Stimulated activated CD4-positive, alpha-beta T cell treated with anti-CD3 and anti-CD28 coated beads, Interleukin-15, amount 100 ng/mL, for 1 hour (primary cell): ENCODE measurements at places on chromosomes 5 and 9.

- no peak for DNase-seq
Observed at GRCh38 chr9:116605904-116606341, 81.2 kb upstream of the TRIM32 start.

DNA sequence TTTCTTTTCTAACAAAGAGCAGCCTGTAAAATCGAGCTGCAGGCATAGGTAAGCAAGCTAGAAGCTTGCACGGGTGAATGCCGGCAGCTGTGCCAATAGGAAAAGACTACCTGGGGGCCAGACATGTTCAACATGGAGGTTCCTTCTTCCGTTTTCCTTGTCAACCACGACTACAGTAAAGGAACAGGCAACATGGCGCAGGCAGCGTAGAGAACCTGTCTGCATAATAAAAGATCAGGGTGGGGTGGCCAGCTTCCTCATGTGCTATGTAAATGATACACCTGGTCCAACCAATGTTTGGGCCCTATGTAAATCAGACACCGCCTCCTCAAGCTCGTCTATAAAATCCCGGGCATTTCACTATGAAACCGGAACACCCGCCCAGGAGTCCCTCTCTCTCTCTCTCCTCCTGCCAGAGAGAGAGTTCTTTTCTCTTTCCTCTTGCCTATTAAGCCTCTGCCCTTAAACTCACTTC lies 103.8 kb upstream of the LIFR start:
- no peak for DNase-seq

- no peak for DNase-seq
Observed at GRCh38 chr9:134631881-134632280, 9.7 kb upstream of the COL5A1 start.

DNA sequence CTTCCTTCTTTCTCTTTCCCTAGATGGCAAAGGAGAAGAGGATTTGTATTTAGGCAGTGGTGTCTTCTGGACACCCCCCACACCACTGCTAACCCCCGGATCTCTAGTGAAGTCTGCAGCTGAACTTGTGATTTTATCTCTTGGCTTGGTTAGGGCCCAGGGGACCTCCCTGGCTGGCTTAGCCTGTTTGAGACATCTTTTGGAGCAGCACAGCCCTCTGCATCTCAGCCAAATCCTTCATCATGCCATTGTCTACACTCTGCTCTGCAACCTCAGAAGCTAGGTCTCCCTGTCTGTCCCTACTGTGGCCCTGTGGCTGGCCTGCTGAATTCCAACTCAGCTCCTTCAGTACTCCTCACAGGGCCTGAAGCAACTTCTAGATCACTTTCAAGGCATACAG lies 81.7 kb downstream of the MUSK start:
- no peak for DNase-seq

DNA sequence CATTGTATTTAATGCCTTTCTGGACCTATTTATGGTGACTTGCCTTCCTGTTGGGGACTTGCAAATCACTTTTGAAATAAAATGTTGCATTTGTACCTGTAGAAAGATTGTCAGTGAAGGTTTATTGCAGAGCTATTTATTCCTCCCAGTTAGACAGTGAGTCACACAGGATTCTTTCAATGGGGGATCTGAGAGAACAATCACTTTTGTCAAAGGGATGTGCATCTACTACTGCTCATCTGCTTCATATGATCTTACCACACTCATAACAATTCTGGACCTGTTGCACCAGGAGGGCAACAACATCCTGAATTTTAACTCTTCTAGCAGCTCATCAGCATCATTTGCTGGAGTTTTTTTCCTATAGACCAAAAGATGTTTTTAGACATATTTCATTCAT lies 66.8 kb downstream of the FBXL7 start:
- DNase-seq: no peak

GRCh38 chr9:101840694-101841188 lies 102.3 kb upstream of the GRIN3A start:
- no peak for DNase-seq

DNA sequence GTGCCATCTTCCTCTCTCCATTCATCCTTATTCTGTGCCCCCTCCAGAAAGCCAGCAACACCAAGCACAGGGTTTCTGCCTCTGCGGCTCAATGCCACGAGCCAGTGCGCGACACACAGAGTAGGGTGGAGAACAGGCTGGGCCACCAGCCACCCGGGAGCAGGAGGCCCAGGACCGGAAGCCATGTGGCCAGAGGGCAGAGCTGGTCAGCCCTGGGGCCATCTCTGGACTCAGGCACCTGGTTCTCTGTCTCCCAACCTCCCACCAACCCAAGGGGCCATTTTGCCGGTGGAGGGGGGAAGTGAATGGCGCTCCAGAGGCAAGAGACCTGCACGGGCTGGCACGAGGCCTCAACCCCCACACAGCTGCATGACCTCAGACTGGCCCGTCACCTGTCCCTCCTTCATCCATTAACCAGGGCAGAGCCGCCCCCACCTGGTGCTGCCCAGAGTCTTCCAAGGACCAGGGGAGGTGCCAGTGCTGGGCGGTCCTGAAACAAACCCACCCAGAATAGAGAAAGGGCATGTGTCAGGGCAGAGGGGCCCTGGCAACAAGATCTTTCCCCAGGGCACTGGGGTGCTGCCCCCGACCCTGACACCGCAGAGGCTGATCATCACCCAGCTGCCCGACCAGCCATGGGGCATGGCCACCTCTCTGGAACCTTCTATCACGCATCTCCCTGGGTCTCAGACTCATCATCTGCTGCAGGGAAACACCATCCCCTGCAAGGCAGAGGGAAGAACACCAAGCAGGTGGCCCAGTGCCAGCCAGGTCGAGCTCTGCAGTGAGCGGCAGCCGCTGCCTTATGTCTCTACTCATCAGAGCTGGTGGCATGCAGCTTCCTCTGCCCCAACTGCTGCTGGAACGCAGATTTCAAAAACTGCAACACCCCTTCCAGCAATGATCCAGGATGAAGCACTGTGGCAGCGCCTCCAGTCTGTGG lies 11.9 kb downstream of the VAV2 start:
- DNase-seq: no peak

DNA sequence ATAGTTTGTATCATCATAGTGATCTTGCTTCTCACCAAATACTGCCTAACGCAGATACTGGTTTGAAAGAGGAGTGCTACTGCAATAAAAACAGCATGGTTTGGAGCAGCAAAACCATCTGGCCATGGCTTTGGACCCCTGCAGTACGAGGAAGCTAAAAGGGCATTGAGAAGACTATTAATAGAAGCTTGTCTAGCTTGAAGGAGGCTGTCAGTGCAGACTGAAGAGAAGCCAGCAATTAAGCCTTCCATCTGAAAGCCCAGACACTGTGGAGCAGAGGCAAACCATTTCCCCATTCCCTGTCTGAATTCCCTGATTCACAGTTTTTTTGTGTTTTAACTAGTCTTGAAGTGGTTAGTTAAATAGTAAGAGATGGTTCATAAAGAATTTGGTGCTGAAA lies 281.6 kb downstream of the PTPRD start:
- DNase-seq: no peak

GRCh38 chr5:19739671-19740070 lies 248.3 kb downstream of the CDH18 start:
- DNase-seq: no peak

DNA sequence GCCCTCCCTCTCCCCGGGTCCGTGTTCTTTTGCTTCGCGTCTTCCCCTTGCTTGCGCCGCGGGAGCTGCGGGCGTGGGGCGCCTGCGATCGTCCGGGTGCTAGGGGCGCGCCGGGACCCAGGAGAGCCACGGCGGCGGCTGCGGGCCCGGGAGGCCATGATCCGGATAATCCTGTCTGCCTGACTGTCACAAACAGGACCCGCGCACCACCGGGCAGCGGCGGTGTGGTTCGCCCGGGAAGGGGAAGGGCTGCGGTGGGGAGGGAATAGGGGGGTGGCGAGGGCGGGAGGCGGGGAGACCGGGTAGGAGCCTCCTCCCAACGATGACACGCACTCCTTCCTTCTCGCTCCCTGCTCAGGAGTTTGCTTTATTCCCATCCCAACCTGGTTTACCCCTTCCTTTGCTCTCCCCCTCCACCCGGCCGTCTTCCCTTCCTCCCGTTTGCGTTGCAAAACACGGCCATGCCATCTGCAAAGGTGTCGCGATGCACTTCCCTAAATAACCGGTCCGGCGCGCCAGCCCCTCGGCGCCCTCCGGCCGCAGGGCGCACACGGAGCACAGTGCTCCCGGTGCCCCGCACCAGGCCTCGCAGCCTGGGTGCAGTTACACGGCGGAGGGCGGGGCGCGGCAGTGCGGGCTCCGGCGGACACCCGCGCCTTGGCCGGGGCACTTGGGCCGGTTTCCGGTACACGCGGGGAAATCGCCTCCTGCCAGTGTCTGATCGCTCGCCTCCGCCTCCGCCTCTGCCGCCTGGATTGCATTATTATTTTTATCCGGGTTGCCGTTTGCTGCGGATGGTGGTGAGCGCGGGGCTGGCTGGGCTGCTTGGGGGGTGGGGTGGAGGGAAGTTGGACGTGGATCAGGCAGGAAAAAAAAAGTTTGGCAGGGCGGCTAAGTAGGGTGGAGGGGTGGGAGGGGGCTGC lies 1.5 kb downstream of the SMARCA2 start:
- DNase-seq: peak; percentile 45

GRCh38 chr5:135391116-135391868 lies 7.7 kb downstream of the MACROH2A1 start:
- DNase-seq: no peak

DNA sequence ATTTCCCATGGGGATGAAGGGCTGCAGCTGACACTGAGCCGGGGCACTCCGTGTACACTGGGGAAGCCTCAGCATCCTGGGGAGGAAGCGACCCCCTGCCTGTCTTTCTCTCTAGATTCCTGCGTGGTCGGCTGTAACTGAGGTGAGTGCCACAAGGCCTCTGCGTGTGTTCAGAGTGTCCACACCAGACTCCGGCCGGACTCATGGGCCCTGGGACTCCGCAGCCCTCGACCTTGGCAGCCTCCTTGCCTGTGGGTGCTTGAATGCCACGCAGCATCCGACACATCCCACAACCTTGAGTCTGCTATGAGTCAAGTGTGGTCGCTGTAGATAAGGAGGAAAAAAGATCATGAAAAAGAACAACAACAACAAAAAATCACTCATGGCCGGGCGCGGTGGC lies 23.4 kb downstream of the PAEP start:
- DNase-seq: no peak

GRCh38 chr5:4976902-4977301 lies 163.2 kb upstream of the ADAMTS16 start:
- DNase-seq: no peak

- DNase-seq: no peak
Observed at GRCh38 chr5:169791251-169791650, 154.2 kb downstream of the DOCK2 start.

- no peak for DNase-seq
Observed at GRCh38 chr9:126295936-126296600, 30.6 kb upstream of the MVB12B start.

DNA sequence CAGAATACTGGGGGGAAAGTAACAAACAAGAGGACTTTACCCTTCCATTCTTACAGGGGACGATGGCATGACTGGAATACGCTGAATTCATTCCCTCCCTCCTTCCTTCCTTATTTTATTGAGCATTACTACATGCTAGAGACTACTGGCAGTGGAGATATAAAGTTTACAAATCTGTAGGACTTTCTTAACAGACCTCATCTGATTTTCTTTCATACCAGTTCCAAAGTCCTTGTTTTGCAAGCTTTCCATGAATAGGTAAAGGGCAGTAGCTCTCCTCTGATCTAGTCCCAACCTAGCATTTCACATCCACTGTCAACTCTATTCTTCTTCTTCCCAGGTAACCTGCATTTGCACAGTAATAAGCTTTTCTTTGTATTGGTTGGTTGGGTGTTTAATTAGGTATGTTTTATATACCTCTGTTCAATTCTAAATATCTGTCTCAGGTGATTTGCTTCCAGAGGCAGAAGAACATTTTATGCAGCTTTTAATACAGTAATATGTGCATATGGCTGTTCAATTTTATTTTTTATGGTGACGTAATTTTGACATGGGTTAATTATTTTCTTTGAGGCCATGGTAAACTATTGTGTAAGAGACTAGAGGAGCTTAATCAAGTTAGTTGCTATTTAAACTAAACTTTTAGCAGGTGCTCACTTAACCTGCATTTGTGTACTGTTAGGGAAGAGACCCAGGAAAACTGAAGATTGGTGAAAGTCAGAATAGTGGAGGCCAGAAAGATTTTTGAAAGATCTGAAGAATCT lies 150.9 kb downstream of the ARHGAP26 start:
- no peak for DNase-seq

DNA sequence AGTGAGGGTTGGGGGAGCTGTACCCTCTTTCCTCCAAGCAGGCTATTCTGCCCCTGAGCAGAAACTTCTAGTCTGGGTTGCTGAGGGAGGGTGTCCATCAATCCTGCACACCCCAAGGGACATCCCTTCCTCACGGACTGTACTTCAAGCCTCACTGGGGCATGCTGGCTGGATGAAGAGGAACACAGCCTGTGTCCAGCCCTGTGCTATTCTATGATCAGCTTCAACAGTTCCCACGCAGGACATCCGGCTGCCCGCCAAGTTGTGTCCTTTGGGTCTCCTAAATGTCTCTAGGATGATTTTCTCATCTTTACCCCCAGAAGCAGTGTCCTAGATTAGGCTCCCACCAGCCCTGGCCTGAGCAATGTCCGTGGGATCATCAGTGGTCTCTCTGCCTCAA lies 68.1 kb downstream of the CRB2 start:
- DNase-seq: no peak

- no peak for DNase-seq
Observed at GRCh38 chr5:76657091-76657490, 33.9 kb upstream of the F2RL2 start.

DNA sequence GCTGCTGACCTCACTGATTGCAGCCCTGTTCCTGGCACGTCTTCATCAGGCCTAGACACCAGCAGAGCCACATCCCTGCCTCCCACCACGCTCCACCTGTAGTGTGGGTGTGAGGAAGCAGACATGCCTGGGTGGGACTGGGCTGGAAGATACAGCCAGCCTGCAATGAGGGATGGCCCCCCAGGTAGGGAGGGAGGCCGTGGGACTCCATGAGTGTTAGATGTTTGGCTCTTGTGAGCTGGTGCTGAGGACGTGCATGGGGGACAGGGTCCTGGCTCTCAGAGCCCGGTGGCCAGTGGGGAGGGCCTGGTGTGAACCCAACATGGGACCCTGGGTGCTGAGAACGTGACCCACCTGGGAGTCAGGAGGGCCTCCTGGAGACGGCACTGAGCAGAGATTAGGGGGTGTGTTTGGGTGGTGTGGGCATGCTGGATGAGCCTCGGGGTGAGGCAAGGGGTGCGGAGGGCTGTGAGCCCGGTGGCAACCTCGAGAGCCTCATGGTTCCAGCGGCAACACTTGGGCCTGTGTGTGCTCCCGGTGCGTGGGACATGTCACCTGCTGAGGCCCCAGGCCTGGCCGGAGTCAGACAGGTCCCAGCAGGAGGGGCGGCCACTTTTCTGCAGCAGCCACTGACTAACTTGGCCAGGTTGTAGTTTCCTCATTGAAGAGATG lies 87.6 kb downstream of the PHF2 start:
- no peak for DNase-seq

DNA sequence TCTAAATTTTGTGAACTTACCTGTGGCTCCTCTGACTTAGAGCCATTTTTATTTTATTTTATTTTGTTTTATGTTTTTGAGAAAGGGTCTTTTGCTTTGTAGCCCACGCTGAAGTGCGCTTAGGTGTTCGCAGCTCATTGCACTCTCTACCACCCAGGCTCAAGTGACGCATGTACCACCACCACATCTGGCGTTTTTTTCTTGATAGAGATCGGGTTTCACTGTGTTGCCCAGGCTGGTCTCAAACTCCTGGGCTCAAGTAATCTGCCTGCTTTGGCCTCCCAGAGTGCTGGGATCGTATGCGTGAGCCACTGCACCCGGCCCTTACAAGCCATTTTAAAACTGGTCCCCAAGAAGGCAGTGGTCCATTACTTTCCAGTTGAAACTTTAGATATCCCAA lies 18.5 kb downstream of the MATR3 start:
- DNase-seq: no peak

GRCh38 chr5:139914218-139914807 lies 118.7 kb downstream of the PSD2 start:
- no peak for DNase-seq

GRCh38 chr5:133900534-133901270 lies 67.7 kb downstream of the C5orf15 start:
- no peak for DNase-seq
